ENCODE measurements at places on chromosomes 13 and 19.

DNA sequence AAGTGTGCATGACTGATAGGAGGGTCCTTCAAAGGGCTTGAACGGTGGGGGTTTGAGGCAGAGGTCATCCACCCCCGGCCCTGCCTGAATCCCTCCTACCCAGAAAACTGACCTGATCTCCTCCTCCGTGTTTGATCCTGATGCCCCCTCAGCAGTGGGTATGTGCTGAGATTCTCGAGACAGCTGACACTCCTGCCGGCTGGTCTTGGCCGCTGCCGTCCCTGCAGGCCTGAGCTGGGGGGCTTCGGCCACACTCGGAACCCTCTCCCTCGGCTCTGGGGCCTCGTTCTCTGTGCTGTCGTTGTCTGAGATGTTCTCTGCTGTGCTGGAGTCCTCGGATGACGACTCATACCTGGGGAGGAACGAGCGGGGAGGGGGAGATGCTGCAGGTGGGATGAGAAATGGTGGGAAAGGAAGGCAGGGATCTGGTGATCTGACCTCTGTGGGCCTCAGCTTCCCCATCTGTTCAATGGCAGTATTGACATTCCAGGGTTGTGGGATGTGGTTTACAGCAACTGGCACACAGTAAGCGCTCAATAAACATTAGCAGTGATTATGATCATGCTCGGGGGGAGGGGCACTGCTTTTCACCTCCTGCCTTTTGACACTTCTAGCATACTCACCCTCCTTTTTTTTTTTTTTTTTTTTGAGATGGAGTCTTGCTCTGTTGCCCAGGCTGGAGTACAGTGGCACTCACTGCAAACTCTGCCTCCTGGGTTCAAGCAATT lies 20.7 kb downstream of the KANK2 start:
- no peak for DNase-seq

DNA sequence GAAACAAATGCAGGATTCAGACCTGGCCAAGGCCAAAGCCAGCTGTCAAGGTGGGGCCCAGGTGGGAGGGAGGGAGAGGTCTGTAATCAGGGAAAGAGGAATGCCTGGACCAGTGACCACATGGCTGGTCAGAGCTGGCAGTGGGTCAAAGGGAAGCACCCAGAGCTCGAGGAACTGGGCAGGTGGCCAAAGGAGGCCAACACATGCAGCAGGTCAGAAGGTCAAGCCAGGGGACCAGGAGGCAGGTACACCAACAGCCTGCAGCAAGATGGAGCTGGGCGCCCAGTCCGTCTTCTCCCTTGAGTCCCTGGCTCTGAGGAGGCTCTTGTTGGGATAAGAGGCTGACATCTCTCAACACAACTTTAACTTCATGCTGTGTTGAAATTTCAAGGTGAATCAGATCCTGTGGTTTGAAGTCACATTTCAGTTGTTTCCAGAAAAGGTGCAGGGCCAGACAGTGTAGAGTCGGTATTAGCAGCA lies 17.1 kb downstream of the GPATCH1 start:
- DNase-seq, result no peak

DNA sequence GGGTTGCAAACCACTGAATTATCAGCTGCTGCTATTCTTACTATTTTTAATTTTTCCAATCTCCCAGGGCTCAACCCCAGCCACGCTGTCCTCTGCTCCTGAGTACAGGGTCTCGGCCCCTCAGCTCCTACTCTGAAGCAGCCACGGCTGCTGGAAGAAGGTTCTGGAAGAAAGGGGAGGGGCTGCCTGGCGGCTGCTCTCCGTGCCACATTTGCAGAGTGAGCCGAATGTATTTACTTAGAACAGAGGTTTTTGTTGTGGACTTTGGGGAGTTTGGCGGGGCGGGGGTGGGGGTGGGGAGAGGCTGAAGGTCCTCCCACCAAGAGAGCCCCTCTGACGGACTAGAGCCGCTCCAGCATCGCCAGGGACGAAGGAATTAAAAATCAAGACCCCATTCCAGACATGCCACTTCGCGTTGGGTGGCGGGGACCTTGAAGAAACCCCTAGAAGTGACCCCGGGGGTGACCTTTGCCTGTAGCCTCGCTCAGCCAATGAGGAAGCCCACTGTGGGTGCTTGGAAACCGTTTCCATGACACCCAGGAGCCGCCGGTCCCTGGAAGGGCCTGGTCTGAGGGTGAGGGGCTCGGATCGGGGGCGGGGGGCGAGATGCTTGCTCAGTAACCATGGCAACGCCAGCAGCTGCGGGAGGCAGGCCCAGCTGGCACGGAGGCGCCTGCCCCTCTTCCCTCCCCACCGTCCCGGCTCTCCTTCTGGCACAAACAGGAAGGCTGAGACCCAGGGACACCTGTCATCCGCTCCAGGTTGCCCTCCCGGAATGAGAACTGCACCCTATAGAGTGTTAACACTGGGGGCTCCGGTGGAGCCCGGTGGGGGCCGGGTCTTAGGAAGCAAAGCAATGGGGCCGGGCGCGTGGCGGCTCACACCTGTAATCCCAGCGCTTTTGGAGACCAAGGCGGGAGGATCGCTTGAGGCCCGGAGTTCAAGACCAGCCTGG lies 54.2 kb upstream of the PTPRS start:
- DNase-seq, result no peak

GRCh38 chr19:40673397-40673796 lies 17.1 kb downstream of the NUMBL start:
- DNase-seq, result no peak

Data from stimulated activated CD4-positive, alpha-beta T cell treated with anti-CD3 and anti-CD28 coated beads, Interleukin-1b, Interleukin-23, amount 100 ng/mL, for 1 hour (primary cell).